OCI-M1 (cell line): ENCODE measurements at places on chromosomes 2 and 18.

DNA sequence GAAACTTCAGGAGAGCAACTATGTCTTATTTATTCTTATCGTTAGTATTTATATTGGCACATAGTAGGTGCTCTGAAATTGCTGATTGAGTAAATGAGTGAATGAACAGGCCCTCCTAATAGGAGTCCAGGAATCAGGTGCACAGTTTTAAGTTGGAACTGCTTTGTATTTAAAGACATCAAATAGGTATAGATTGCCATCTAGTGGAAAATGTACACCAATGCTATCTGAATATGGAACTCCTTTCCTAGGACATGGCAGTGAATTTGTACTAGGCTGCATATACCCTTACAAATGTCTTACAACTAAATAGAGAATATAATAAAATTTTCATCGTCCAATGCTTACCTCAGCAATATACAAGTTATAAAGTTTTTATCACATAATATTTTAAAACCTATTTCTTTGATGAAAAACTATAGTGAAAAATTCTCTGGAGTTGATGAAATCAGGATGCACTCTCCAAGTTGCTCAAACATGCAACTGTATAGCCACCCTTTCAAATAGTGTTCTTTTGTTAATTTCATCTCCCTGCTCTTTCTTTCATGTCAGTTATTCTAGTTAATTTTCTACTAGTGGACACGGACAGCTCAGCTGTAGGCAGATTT is 318.9 kb upstream of the SYT4 start:
- DNase-seq, result peak; percentile 64

DNA sequence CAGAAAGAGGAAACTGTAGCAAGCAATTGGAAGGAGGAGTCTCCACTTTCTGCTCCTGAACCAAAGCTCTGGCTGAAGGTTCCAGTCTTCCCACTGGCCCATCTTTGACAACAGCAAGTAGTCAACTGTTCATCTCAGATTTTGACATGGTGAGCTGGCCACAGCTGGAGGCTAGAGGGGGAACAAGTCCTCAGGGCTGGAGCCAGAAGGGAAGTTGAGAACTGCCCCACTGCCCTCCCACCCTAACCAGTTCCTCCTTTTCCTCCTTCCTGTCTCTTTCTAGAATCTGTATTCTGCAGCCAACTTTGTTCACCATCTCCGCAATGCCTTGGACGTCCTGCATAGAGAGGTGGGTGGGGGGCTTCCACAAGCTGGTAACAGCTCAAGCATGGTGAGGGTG is 105.8 kb downstream of the PLB1 start:
- DNase-seq, result peak; percentile 20

DNA sequence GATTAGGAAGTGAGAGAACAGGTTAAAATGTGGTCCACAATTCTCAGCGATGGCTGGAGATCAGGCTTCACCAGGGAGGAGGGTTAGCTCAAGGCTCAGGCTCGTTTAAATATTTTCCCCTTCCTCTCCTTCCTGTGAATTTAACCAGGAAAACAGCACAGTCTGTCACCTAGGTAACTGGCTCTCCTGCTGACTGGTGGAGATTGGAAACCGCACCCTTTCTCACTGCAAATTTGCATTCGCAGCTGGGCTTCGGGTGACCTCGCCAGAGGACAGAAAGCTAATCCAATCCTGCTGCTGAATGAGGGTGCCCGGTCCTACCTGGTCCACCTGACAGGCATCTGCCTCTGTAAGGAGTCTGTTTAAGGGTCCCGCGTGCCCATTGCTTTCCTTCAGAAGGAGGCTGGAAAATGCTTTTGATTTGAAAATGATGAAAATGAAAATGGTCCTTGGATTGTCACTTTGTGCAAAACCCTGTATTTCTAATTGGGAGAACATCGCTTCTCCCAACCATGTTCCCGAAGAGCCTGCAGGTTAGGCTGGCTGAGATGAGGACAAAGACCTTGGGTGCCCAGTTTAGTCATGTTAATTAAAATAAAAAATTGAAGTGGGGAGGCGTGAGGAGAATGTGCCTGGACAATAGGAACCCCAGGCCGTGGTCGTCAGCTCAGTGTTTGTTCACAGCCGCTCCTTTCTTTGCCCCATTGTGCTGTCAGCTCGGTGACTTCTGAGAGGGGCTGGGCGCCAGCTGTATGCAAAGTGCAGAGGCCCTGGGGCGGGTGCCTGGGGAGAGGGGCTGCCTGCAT is 43.4 kb upstream of the MTCL1 start:
- no peak for DNase-seq

DNA sequence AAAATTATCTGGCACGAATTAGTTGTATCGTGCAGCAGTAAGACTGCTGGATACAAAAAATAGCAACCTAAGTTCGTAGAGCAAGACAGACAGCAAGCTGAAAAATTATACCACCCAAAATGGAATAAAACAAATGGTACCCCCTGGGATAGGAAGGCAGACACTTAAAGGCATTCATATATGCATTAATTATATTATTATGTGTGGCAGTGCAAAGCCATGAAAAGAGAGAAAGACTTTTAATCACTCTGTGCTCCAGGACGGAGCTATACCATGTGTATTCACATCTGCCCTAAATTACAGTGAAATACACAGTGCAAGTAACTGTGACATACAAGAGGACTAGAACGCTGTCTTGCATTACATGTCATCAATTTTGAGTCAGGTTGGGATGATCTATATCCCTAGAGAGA is 235.9 kb downstream of the GULP1 start:
- DNase-seq, result no peak

DNA sequence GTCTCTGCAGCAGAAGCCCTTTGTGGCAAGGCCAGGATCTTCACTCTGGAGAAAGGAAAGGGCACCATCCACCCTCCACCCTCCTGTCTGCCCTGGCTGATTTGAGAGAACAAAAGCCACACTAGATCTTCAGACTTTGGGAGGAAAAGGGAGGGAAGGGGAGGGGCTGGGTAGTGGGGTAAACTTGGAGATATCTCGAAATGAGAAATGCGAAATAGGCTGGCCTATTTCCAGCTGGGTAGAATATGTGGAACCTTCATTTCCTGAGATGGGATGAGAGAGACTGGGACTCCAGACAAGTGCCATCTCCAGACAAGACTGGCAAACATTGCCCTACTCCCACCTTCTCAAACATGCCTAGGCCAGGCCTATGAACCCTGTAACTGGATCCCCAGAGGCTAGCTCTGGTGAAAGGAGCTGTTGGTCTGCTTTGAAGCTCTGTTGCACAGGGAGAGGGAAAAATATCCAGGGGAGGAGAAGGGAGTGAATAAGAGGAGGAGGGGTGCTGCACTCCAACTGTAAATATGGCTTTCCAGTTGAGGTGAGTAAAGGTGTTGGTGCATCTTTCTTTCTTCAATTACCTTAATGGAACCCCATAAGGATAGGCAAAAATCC is 1.7 kb downstream of the HOXD12 start:
- DNase-seq, result no peak

- DNase-seq, result no peak
These were observed 4.4 kb upstream of the SPRED2 start for GRCh38 chr2:65436824-65437221.

GRCh38 chr2:41691561-41691960 is 356.3 kb upstream of the PKDCC start:
- DNase-seq, result peak; percentile 70

GRCh38 chr2:10920764-10921388 is 9.1 kb downstream of the KCNF1 start:
- DNase-seq, result no peak

DNA sequence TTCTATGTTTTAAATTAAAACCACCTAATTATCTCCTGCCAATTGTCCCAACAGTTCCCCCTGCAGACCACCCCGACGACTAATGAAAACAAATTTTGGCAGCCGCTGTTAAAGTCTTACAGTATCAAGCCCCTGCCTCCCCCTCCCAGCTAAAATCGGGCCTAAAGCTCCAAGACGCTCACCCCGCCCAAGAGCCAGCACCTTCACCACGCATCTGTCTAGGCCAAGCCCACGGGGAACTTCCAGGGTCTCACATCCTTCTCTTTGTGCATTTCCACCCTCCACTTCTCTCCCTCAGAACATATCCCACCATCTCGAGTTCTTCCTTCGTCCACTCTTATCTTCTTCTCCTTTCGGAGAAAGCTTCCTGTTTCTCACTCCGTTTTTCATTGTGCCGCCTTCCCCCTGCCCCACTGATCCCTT is 445 bp downstream of the PRPF40A start:
- peak; percentile 85 for DNase-seq

DNA sequence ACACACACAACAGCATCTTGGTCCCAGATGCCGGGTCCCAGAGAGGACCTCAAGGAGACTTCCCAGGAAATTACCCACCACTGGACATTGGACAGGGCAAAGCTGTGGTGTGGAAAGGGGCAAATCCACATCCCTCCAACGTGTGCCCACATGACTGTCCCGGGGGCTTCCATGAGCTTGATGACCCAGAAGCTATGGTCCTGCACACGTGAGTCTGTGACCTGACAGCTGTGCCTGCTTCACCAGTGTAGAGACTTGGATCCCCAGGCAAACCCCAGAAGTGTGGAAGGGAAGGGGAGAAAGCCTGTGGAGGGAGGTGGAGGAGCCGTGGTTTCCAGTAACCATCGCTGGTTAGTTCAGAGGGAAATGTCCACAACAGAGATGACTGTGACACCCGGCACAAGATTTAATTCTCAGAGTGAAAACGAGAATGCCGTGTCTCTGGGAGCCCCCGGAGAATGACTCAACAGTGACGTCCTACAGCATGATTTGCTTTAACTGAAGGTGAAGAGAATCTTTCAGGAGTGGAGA is 19.1 kb upstream of the GPR55 start:
- DNase-seq, result no peak

GRCh38 chr2:120391911-120392665 is 46.2 kb downstream of the INHBB start:
- no peak for DNase-seq

GRCh38 chr2:179193759-179194394 is 70.8 kb downstream of the SESTD1 start:
- DNase-seq, result no peak
